Caki2 (cell line): ENCODE measurements at places on chromosomes 6 and 20. TPM values are rescaled to one million over a fixed set of nuclear protein-coding genes. Genes with fewer than 3 reads are reported as not detected.

Gene FAM50B
- 34.0 and 42.6 TPM in 2 replicates for total RNA-seq

Gene RBM12
- 52.0 and 59.2 TPM in 2 replicates for total RNA-seq

Gene SLC35F1
- not detected in 2 replicates for total RNA-seq

Gene SYCP2L
- total RNA-seq = 0.37 TPM in 1 of 2 replicates, not detected in the other

DNA sequence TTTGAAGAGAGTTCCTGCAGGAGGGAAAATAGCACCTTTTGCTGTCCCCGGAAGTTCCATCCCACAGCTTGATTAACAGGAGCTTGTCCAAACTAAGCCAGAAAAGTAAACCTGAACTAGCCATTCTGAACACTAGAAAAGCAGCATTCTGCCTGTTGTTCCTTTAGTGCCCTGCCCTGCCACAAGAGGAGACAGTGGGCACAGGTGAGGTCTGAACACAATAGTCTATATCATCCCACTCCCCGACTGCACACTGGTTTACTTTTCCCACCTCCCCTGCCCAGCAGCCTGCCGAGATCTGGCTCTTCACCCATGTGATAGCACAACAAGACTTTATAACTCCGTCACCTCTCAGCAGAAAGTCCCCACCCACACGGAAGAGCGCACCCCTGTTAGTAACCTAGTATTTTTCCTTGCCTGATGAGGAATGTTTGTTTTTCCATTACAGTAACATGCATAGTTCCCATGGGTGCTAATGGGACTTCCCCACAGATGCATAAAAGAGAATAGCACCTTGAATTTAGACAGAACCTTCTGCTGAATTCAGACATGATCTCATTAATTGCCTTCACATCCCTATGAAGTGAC lies 59.7 kb downstream of the TFAP2A start:
- peak; percentile 91 for DNase-seq

DNA sequence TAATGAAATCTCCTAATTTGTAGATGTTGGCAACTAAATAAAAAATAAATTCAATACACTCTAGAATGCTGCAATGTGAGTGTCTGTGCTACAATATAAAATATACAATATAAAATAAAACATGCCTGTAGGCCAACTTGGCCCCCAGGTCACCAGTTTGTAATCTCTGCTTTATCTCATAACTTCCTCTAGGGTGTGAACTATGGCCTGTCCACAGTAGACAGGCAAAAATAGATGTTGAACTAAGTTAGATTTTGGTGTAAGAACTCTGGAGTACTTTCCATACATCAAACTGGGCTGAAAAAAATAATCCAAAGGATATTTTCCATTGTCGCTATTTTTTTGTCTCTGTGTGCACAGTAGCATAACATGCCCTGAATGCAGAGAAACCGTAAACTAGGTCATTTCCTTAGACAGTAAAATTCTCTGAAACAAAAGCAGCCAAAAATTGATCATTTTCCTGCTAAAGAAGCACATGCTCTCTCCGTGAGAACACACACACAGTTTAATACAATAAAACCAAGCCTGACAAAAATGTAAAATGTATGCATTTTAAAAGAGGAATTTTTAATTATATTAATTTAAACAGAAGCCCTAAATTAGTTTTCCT lies 98.5 kb upstream of the ZFP64 start:
- DNase-seq = no peak

- no peak for DNase-seq
These were observed 215.2 kb downstream of the SLC35F1 start for GRCh38 chr6:118122161-118122725.

- no peak for DNase-seq
These were observed 586 bp downstream of the ZNF512B start for GRCh38 chr20:63968928-63969760.
